Esophagus mucosa (tissue), 1 donor: ENCODE measurements at places on chromosomes 3 and 15. TPM values are rescaled to one million over a fixed set of nuclear protein-coding genes. Genes with fewer than 3 reads are reported as not detected.
A peak's percentile ranks its signal among the peaks of the same experiment; 100 is the strongest.

GRCh38 chr15:27237319-27237939, 266.4 kb downstream of the GABRG3 start:
- ATAC-seq, result no peak

CHRNA7 gene
- total RNA-seq, result 0.76 TPM

DNA sequence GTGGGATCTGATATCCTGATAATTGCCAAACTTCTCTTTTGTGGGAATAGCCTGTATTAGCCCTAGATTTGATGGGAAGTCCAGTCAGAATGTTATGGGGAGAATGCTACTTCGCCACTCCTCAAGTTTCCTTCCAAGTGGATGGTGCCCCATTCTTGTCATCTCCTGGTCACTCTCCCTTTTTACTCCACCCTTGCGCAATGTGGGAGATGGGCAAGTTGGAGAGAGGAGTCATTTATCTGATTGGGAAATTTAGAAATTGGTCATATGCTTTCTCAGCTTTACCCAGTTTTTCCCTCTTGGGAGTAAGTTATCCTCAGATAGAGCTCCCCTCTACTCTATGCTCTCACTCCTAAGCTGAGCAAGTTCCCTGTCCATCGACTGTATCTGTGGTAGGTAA, 14.4 kb downstream of the FANCD2OS start:
- ATAC-seq, result no peak

DNA sequence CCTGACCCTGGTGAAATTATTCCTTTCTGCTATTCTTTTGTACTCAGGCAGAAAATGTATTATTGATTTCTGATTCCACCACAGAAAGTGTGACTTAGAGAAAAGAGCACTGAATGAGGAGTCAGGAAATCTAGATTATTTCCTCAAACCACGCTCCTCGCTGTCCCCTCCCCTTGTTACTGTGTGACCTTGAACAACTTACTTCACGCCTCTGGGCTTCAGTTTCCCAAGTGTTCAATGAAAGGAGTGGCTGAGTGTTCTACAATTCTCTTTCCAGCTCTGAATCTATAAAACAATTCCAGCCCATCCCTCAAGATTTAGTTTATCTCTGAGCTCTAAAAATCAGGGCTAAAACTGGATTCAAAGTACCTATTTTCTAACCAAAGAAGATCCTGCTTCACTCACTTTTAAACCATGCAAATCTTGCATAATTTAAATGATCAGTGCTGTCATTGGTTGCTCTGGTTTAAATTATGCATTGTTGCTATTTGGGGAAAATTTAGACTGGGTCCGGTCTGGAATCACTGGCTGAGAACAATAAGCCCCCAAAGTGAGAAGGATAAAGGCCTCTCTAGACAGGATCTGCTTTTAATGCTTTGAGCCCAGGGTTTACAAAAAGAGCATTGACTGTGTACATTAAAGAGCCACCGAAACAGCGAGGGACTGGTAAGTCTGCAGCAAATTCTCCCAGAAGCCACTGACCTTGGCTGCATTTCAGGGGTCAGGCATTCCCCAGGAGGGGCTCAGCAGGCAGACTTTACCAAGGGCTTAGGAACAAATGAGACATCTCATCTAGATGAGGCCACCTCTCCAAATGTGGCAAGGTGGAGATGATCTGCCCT, 3.2 kb downstream of the TNIK start:
- no peak for ATAC-seq

DNA sequence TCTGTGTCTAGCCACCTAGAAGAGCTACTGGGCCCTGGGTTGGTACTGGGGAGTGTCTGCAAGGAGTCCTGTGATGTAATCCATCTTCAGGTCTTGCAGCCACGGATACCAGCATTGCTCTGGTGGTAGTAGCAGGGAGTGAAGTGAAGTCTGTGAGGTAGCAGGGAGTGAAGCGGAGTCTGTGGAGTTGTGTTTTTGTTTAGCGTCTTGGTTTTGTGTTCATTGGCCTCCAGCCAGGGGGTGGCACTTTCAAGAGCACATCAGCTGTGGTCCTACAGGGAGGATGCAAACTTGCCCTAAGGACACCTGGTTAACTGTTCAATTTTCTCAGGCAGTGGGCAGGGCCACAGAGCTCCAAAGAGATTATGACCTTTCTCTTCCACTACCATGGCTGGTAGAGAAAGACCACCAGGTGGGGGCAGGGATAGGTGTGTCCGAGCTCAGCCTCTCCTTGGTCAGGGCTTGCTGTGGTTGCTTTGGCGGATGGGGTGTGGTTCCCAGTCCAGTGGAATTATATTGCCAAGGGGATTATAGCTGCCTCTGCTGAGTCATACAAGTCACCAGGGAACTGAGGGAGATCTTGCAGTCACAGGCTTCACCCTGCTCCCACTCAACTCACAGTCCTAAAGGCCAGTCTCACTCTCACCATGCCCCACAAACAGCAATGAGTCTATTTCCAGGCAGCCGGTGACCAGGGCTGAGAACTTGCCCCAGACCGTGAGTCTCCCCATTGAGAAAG, 424.7 kb downstream of the ZBBX start:
- ATAC-seq, result no peak

NLGN1 gene
- 0.44 TPM for total RNA-seq

GRAMD2A gene
- 4.0 TPM for total RNA-seq

DNA sequence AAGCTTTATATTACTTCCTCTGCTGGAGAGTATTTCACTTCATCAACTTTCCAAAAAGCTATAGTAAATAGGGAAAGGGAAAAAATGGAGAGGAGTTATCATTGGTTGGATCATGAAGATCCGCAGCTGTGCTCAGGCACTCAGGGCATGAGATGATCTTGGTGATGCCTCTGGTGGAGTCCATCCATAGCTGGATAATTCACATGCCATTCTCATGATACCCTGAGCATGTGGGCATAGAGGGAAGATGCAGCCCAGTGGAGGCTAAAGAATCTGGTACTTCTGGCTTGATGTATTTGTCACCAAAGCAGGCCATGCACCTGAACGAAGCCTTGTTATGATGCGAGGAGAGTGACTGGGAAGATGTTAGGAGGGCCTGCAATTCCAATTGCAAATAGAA, 150.2 kb downstream of the CHST2 start:
- no peak for ATAC-seq

ADAMTS17 gene
- 4.0 TPM for total RNA-seq

DNA sequence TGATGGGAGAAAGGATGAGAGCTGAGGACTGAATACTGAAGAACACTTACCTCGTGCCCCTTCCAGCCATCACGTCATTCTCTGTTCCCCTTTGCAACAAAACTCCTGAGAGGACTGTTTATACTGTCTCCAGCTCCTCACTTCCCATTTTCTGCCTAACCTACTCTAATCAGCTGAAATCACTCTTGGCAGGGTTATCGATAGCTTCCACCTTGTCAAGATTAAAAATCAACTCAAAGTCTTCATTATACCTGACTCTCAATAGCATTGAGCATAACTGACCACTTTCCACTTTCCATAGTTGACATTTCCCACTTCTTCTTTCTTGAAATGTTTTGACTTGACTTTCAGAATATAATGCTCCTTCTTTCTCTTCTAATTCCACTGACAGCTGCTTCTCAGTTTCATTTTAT, 4.3 kb downstream of the BTBD1 start:
- ATAC-seq, result no peak

DNA sequence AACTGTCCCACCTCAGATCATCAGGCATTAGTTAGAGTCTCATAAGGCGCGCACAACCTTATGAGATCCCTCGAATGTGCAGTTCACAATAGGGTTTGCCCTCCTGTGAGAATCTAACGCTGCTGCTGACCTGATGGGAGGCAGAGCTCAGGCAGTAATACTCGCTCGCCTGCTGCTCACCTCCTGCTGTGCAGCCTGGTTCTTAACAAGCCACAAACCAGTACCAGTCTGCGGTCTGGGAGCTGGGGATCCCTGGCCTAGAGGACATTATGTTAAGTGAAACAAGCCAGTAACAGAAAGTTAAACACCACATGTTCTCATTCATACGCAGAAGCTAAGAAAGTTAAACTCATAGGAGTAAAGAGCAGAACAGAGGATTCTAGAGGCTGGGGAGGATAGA, 47.0 kb downstream of the MAP3K13 start:
- ATAC-seq, result no peak

DNA sequence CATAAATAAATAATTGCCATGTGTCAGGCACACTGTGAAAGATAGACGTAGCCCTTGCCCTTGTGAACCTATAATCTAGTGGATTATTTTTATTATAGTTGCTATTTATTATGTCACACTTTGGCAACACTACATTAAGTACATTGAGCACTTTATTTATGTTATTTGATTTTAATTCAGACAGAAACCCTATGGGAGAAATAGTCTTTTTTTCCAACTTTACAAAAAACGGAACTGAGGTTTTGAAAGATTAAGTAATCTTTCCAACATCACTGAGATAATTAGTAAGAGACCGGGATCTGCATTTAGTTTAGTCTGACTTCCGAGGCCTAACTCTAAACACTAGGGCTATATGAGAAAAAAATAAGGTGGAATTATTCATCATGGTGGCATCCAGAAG, 2.8 kb upstream of the FILIP1L start:
- no peak for ATAC-seq

GRCh38 chr15:51801391-51801835, 28.0 kb upstream of the TMOD3 start:
- ATAC-seq, result no peak

ADAMTS7 gene
- 0.48 TPM for total RNA-seq

GRCh38 chr3:127384717-127385539, 97.1 kb upstream of the PRR20G start:
- no peak for ATAC-seq

GRCh38 chr15:93943586-93943985, 287.8 kb upstream of the MCTP2 start:
- peak; percentile 81 for ATAC-seq

- no peak for ATAC-seq
Observed at GRCh38 chr3:115655761-115656282, 32.5 kb downstream of the GAP43 start.

- no peak for ATAC-seq
Observed at GRCh38 chr3:8278448-8278847, 223.2 kb upstream of the LMCD1 start.
